ENCODE measurements at places on chromosomes 3 and 15. TPM values are rescaled to one million over a fixed set of nuclear protein-coding genes. Genes with fewer than 3 reads are reported as not detected.
A peak's percentile ranks its signal among the peaks of the same experiment; 100 is the strongest.

DNA sequence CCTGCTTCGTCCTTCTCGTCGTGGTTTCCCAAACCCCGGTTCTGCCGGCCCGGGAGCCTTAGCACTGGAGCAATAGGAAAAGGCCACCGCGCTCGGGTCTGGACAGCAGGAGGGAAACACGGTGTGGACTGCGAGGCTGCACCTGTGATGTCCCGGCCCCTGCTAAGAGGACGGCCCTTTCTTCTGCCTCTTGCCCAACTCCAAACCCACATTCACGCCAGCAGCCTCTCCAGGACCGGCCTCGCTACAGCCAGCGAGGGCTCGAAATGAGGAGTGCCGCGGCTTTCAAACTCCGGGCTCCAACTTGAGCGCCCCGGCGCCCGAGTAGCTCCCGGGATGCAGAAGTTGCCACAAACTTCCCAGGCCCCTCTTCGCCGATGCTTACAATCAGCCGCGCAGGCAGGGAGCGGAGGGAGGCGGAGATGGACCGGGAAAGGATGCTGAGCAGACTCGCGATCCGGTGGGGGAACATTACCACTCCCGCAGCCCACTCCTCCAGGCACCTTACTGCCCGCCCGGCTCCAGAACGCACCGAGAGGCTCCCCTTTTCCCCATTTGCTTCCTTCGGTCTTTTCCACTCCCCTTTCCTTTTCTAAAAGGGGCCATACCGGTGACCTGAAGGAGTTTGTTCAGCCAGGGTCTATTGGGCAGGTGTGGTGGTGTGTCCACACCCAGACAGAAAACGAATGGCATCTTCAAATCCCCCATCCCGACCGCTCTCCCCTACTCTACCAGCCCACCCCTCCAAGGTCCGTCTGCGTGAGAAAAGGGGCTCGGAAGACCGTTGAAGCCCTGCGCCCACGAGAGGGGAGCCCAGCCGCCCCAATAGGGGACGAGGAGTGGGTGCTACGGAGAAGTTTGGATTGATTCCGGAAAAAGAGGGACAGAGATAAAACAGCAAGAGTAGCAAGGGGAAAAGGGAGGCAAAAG is 18.8 kb upstream of the SATB1 start:
- peak overlapping the region; percentile 69 for H3K4me3 ChIP-seq
- H3K4me1 ChIP-seq: peaks cover 31% of the 10 kb centered on the region
- H3K27me3 ChIP-seq: peaks cover 23% of the 10 kb centered on the region
- DNase-seq: peak; percentile 33

- H3K4me3 ChIP-seq: no peak overlapping the region
- no peaks in the 10 kb centered on the region for H3K27me3 ChIP-seq
- H3K4me1 ChIP-seq: no peaks in the 10 kb centered on the region
These were observed 117.7 kb upstream of the GOLGA6L6 start for GRCh38 chr15:20659265-20659664.

The ZDHHC23 gene
- total RNA-seq: 23.8 TPM

DNA sequence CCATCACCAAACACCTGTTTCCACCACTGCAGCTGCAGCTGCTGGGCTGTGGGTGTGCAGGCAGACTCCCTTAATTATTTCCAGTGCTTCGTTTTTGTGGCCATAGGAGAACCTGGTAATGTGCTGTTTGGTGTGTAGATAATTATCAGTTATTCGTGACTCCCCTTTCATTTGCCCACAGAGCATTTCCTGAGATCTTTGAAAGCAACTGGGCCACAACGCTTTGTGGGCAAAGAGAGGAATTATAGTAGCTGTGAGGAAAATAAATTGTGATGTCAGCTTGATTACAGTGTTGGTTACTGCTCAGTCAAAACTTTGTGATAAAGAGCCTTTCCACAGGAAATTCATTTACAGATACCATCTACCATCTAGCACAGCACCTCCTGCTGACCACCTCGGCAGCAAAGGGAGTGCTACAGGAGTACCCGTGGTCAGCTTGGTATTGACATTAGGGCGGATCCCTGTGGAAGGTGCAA is 193.3 kb upstream of the SLCO3A1 start:
- no peak overlapping the region for H3K4me3 ChIP-seq
- H3K27ac ChIP-seq: no peak overlapping the region
- H3K36me3 ChIP-seq: no peaks in the 10 kb centered on the region
- H3K27me3 ChIP-seq: no peaks in the 10 kb centered on the region
- peaks cover 8% of the 10 kb centered on the region for H3K4me1 ChIP-seq
- DNase-seq: peak; percentile 2

The GOLGA6A gene
- not detected for total RNA-seq

- no peaks in the 10 kb centered on the region for H3K27me3 ChIP-seq
- H3K36me3 ChIP-seq: no peaks in the 10 kb centered on the region
- H3K27ac ChIP-seq: no peak overlapping the region
These were observed 2.8 kb upstream of the BCL6 start for GRCh38 chr3:187748050-187748481.

The TPRG1 gene
- 3.8 TPM for total RNA-seq

DNA sequence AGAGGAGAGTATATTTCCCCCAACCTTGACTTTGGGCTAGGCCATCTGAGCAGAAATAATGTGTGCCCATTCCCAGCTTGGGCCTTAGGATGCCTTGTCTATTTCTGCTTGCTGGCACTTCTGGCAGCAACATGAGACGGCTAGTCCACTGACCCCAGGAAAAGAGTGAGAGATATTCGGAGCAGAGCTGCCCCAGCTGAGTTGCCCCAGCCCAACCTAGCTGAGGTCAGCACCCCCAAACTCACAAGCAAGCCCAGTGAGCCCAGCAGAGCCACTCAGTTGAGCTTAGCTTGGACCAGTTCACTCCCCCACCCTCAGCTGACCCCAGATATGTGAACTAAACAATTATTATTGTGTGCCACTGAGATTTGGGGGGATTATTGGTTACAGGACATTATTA is 20.2 kb downstream of the ITGA11 start:
- no peak overlapping the region for H3K4me3 ChIP-seq
- H3K4me1 ChIP-seq: no peaks in the 10 kb centered on the region
- DNase-seq: no peak
- H3K27me3 ChIP-seq: no peaks in the 10 kb centered on the region
- H3K27ac ChIP-seq: no peak overlapping the region
- H3K36me3 ChIP-seq: no peaks in the 10 kb centered on the region

Data from stomach (tissue), 19 donors.